ENCODE measurements at places on chromosomes 11 and 22.
A peak's percentile ranks its signal among the peaks of the same experiment; 100 is the strongest.

GRCh38 chr11:2891326-2892214 is 6.0 kb upstream of the CDKN1C start:
- no peak for DNase-seq

DNA sequence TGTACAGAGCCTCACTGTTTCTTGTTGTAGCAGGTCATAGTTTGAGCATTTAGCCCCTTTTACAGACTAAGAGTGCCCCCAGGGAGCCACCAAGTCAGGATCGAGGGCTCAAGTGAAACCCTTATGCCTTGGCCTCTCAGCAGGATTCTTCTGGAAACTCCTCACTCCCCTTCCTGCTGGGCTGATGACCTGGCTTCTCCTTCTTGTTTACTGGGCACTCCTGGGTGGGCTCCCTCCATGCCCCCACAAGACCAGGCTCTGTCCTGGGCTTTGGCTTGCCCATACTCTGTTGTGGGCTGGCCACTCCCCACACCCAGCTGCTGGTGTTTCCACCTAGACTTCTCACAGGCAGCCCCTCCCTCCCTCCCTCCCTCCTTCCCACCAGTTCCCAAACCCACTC is 69.6 kb downstream of the MED15 start:
- DNase-seq: no peak

DNA sequence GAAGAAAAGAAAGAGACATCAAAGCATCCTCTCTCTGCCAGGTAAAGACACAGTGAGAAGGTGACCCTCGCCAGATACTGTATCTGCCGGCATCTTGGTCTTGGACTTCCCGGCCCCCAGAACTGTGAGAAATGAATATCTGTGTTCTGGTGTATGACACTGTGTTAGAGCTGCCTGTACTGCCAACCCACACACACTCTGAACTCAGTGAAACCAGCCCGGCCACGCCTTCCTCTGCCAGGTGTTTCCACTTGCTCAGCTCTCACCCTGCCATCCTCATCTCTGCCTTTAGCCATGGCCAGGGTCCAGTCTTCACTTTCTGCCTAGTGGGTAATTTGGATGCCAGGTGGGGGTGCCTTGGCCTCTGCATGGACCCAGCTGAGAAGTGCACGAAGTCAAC is 24.0 kb downstream of the CBX7 start:
- no peak for DNase-seq

DNA sequence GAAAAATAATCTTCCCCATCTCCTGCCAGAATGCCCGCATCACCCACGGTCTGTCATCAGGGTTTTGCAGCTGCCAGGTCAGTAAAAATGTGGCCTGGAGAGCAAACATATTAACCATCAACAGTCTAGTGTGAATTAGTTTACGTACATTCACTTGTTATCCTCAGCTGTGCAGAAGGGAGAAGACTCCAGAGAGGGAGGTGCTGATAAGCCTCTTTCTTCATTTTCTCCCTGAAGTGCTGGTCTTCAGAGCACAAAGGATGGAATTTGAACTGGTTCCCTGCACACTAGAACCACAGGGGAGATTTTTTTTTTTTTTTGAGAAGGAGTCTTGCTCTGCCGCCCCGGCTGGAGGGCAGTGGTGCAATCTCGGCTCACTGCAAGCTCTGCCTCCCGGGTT is 8.2 kb downstream of the FGF19 start:
- no peak for DNase-seq

- no peak for DNase-seq
These were observed 8.0 kb upstream of the SEC14L4 start for GRCh38 chr22:30513462-30513861.

- DNase-seq: no peak
These were observed 265.4 kb downstream of the CADM1 start for GRCh38 chr11:115238791-115239190.

- DNase-seq: no peak
These were observed 57.5 kb downstream of the ABTB2 start for GRCh38 chr11:34300026-34300925.

DNA sequence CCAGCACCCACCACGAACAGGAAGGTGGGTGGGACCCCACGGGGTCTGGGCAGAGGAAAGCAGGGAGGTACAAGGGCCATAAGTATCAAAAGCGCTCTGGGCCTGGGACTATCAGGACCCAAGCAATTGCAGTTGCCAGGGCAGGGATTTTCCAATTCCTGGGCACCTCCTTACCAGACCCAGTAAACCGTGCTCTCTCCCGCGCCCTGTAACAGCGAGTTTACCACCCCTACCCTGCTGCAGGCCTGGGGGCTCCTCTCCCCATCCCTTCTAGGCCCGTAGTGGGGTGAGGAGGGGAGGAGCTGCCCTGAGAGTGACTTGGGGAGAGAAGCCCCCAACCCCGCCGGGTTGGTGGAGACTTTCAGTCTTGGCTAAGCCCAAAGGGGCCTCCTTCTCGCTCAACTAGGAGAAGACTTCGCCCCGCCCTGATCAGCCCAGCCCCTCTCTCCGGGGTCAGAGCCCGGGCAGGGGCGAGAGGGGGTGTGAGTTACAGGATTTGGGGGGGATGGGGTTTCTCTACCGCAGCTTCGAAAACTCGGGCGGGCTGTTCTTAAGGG is 5.4 kb downstream of the PAX6 start:
- DNase-seq: no peak

DNA sequence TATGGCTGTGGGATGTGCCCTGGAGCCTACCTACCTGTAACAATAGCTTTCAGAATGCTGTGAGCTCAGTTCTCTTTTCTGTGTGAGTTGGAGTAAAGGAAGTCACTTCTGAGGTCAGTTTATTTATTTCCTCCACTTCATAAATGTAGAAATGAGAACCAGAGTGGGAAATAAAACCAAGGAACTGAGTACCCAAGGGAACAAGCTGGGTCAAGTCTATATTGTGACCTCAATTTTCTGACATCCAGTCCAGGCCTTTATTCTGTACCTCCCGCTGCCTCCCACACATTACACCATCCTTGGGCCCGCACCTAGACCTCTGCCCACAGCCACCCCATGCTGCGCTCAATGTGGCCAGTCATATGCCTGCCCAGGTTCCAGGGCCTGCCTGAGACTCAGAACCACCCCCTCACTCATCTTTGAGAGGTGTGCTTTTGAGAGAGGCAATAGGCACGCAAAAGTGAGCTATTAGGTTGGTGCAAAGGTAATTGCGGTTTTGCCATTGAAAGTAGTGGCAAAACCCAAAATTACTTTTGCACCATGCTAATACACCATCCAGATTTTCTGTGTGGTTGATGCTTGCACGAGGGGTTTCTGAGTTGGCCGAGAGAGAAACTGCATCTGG is 9.8 kb downstream of the MS4A6E start:
- no peak for DNase-seq

- DNase-seq: no peak
These were observed 9.1 kb downstream of the CTSF start for GRCh38 chr11:66559142-66559865.

DNA sequence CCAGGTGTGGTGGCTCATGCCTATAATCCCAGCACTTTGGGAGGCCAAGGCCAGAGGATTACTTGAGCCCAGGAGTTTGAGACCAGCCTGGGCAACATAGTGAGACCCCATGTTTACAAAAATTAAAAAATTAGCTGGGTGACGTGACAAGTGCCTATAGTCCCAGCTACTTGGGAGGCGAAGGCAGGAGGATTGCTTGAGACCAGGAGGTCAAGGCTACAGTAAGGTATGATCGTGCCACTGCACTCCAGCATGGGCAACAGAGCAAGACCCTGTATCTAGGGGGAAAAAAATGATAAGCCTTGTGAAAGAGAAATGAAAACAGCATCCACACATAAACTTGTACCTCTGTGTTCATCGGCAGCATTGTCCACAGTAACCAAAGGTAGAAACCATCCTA is 8.1 kb upstream of the CCND1 start:
- no peak for DNase-seq

DNA sequence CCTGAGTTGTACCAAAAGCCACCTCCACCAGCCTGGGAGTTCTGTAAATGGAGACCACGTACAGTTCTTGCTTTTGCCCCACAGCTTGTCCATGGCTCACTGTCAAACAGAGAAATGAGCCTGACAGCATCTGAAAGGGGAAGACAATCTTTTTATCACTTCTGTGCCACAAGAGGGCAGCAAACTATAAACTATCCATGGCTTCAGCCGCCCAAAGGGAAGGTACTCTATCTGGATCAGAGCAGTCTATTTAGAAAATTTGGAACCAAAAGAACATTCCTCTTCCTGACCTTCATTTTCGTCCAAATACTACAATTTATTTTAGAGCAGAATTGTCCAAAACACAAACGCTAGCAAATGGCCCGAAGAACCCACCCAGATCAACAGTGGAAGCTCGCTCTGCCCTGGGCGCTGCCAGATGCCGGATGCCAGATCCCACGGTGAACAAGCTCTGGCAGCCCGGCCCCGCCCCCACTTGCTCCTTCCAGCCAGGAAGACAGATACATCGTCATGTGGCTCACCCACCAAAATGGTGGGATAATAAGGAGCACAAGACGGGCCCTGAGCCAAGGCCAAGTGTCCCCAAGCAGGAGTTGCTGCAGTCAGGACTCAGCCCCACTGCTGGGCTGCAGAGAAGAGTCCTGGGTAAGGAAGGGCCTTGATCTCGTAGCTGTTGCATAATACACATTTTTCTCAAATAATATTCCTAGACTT is 23.9 kb upstream of the SCGB1A1 start:
- peak; percentile 13 for DNase-seq

DNA sequence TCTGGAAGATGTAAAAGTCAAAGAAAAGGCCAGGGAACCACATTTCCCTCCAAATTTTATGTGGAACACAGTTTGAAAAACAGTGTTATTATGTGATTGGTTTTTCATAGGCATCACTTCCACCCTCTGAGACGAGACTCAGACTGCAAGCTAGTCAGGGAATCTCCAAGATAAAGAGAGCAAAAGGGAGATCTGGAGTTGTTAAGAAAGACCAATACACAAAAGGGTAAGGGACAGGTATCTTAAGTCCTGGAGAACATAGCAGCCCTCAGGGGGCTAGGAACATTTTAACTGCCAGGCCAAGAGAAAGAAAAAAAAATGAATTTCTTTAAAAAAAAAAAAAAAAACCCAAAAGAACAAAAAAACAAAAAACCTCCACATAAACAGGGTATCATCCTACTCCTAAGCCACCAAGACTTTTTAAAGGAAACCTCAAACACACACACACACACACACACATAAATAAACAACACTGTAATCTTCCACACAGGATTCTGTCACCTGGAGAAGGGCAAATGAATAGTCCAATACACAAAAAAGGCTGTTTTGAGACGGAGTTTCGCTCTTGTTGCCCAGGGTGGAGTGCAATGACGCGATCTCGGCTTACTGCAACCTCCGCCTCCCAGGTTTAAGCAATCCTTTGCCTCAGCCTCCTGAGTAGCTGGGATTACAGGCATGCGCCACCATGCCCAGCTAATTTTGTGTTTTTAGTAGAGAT is 44.5 kb downstream of the CELF1 start:
- no peak for DNase-seq

GRCh38 chr11:17864478-17864941 is 129.9 kb downstream of the KCNC1 start:
- DNase-seq: no peak

DNA sequence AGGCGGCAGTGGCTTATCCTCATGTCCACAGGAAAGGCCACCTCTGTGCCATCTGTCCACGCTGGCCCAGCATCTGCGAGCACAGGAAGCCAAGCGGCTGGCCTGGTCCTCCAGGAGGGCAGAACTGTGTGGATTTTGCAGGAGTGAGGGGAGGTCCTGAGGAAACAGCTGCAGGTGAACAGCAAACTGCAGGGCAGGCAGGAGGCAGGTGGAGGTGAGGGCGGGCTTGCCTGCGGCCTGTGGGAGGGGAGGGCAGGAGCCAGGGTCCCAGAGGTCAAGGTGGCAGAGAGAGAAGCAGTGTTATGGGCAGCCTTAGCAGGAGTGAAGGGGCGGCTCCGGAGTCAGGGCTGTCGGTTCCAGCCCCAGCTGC is 369.7 kb downstream of the SHANK2 start:
- no peak for DNase-seq

- DNase-seq: no peak
These were observed 6.7 kb downstream of the CARD18 start for GRCh38 chr11:105132716-105133511.

GRCh38 chr11:10117709-10118351 is 176.2 kb downstream of the SBF2 start:
- DNase-seq: no peak

DNA sequence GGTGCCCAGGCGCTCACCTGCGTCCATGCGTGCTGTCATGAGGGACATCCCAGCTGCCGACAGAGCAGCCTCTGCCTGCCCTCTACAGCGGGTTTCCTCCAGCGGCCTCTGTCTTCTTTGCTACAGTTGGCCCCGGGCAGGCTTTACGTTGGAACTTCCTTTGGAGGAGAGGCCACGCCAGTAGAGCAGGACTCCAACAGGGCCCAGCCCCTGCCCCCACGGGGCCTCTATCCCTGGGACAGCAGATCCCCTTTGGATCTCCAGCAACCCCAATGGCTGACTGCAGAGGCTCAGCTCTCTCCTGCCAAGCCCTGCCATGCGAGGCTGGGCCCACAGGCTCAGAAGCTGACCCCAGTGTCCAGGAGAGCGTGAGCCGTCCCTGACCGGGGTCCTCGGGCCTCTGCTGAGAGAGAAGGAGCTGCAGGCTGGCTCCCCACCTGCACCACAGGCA is 12.1 kb downstream of the TRPM5 start:
- no peak for DNase-seq

DNA sequence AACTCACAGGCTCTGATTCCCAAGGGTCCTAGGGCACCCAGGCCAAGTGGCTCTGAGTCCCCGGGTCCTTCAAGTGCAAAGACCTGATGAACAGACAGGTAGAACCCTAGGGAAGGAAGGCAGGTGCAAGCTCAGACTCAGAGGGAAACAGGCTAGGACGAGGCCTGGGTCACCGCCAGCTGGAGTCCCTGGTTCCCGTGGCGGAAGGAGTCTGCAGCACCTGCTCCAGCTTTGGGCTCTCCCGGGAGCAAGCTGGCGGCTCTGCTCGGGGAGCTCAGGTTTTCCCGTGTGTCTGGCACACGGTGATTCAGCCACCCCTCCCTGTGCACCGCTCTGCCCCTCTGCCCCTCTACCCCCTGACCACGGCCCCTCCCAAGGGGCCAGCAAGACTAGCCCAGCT is 59.8 kb downstream of the WNT7B start:
- DNase-seq: no peak

DNA sequence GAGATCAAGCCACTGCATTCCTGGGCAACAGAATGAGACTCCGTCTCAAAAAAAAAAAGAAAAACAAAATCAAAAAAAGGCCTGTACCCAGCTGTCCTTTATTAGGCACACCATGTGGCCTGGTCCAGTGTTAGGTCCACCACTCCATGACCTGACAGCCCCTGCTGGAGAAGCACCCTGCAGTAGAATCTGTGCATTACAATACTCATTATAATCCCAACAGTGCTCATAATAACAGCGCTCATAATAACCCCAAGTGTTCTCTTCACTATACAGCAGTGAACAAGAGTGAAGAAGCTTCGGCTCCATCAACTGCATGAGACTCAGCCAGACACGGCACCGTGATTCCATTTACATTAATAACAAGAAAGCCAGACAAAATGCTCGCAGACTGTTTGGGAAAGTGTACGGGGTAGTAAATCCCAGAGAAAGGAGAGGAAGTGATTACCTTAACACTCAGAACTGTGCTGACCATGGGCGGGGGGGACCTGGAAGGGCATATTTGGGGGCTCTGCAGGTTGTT is 8.9 kb upstream of the EHD1 start:
- DNase-seq: no peak

Data from activated naive CD4-positive, alpha-beta T cell (primary cell).